ENCODE measurements at places on chromosomes 4 and X. TPM values are rescaled to one million over a fixed set of nuclear protein-coding genes. Genes with fewer than 3 reads are reported as not detected.

GRCh38 chr4:151031831-151032605 is 16.9 kb upstream of the LRBA start:
- no peak for DNase-seq

DNA sequence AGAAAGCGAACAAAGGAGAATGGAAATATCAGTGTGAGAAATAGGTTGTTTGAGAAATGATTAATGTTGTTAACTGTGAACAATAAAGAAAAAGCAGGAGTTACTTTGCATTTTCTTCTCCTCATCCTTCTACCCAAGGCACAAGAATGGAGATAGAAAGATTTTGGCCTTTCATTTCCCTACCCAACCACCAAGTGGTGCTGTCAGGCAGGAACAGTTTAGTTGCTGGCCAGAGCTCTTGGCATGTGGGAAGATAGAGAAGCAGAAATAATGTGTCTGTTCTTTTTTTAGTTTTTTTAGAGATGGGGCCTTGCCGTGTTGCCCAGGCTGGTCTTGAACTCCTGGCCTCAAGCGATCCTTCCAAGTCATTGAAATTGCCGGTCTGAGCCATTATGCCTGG is 12.8 kb downstream of the HOPX start:
- no peak for DNase-seq

TBX22 gene
- total RNA-seq, result 0.18 TPM

GRCh38 chrX:10189317-10190268 is 32.8 kb downstream of the CLCN4 start:
- DNase-seq, result peak; percentile 84

GRCh38 chrX:123153846-123154335 is 30.2 kb upstream of the GRIA3 start:
- DNase-seq, result no peak

DNA sequence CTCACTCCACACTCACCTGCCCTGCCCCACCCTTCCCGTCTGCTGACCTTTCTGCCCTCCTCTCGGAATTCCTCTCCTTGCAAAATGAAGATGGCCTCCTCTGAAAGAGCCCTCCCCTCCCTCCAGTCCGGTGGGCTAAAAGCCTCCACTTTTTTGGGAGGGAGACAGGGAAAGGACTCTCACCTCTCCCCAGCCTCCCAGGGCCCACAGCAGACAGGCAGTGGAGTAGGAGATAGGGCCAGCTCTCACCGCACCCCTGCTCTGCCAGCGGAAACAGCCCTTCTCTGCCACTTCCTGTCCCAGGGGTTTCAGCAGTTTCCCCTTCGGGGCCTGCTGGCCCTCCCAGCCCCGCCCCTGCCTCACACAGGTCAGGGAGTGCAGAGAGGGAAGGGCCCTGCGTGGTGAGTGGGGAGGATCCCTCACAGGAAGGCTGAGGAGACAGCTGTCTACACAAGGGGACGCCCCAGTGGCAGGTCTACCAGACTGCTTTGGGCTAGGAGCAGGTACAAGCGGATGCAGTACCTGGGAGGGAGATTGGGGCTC is 18.2 kb downstream of the ELF4 start:
- DNase-seq, result peak; percentile 70

- DNase-seq, result no peak
Observed at GRCh38 chr4:76235407-76235806, 16.1 kb upstream of the FAM47E start.

DNA sequence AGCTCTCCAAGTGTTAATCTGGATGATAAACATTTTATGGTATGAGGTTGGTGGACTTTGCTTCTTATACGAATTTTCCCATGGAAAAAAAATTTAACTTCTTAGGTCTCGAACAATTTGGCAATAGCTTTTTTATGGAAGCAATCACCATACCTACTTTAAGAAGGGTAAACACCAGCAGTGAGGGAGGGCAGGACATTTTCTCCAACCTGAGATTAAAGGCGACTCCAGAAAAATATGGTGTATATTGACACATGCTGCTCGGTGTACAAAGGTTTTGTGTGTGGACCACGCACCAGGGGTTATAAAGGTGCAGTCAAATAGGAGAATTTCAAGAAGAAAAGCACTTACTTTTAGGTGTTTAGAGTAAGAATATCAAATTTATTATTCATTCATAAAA is 34.2 kb upstream of the SULT1E1 start:
- no peak for DNase-seq

GRCh38 chr4:85431156-85431555 is 43.8 kb upstream of the ARHGAP24 start:
- DNase-seq, result no peak

NWD2 gene
- total RNA-seq, result 0.36 TPM

FAM184B gene
- total RNA-seq, result not detected

NLGN3 gene
- total RNA-seq, result 1.9 TPM

DNA sequence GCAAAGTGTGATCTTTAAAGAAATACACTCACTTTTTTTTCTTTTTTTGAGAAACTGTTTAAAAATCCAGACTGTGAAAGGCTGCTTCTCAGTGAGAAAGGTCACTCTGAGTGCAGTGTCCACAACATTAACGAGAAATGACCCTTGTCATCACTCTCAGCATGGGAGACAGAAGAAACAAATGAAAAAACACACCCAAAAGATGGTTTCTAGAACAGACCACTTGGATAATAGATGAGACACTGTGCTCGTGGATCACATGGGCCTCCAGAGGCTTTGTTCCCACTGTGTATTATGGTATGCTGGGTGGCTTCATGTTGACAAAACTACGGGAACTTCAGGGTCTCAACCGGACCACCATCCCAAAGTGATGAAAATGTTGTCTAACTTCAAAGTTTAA is 64.9 kb downstream of the NEUROG2 start:
- no peak for DNase-seq

DNA sequence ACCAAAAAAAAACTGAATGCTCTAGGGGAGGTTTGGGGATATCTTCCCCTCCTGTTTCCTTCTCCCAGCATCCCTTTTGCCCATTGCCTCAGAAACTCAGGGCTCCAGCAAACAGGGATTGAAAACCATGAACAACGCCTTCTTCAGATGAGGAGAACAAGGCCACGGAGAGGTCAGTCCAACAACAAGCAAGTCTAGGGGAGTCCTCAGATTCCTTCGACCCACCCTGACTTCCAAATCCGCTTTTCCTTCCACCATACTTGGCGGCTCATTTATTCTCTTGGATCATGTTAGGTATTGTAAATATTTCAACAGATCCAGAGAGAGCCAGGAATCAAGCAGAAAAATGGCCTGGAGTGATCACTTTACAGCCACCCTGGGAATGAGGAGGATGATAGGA is 21.9 kb downstream of the REELD1 start:
- no peak for DNase-seq

DNA sequence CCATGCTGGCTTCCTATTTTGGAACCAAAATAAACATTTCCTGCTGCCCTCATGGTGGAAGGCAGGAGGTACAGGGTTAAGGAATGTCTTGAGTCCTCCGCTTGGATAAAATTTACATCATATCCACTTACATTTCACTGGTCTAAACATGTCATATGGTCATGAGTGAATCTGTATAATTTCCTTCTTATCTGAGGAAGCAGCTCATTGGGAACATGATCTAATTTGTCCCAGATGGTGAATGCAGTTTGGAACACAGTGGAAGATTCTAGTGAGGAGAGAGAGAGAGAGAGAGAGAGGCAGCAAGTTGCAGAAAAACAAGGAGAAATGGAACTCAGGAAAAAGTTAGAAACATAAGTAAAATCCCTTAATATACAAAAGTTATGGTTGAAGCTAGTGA is 46.8 kb downstream of the MXRA5 start:
- no peak for DNase-seq

- DNase-seq, result no peak
Observed at GRCh38 chr4:3668825-3669552, 97.2 kb upstream of the ADRA2C start.

DNA sequence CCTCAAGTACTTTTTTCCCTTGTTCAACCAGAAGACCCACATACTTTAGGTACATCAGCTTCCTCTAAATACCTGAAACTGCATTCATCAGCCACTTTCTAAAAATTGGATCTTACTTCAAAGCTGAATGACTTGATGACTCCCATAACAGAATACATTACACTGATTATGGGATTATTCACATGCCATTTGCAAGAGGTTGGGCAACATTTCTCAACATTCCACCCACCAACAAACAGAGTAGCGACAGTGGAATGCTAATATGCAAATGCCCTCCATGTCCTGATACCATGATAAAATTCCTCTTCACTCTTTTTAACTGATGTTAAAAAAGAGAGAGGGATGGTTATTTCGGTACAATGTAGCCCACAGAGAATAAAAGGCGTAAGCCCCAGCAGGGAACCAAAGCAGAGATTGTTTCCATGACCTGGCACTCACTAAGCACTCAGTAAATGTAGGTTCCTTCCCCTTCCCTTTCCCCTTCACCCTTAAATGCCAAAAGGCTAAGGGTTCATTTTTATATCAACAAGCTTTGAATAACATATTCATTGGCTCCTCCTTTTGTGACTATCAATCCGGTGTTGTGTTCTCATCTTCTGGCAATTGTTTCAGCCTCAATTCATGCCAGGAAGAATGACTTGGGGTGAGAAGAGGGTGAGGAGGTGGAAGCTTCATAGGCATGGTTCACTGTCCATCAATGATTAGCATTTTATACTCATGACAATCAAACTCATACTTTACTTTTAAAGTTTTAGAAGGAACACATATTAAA is 317.2 kb downstream of the DHX15 start:
- DNase-seq, result no peak

CLDN2 gene
- total RNA-seq, result not detected

DNA sequence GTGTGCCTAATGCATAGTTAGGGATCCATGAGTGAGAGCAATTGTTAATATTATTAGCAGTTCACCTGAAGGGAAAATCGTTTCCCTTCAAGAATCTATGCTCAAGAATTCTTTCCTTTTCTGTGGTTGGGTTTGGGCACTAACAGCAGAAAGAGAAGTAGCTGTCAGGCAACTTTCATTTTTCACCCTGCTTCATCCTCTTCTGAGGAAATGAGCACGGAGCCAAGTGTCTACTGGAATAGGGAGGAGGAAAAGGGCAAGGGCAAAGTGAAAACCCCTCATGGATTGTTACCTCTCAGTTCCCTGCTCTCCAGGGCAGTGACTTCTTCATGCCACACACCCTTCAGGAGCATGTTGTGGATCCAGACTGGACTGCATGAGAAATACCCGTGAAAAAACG is 2.6 kb upstream of the HPGDS start:
- no peak for DNase-seq

TMEM31 gene
- not detected for total RNA-seq

DNA sequence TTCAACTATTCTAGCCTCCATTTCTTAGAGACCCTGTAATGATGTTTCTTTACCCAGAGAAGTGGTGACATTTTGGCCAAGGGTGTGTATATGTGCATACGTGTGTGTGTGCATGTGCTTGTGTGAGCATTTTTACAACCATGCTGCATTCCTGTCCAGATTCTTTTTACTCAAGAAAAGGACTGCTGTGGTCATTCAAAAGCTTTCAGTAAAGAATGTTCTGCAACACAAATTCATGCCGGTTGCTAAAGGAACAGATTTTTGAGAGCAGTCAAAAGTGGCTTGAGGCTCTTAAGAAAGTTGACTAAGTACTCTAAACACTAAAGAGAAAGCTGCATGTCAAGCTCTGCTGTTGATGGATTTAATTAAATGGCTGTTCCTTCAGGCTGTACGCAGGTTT is 65.0 kb upstream of the FMR1 start:
- no peak for DNase-seq

- DNase-seq, result no peak
Observed at GRCh38 chr4:54540931-54541330, 116.8 kb upstream of the KIT start.

GRCh38 chr4:4268776-4269175 is 20.8 kb upstream of the TMEM128 start:
- no peak for DNase-seq

RBMXL3 gene
- total RNA-seq, result not detected

DNA sequence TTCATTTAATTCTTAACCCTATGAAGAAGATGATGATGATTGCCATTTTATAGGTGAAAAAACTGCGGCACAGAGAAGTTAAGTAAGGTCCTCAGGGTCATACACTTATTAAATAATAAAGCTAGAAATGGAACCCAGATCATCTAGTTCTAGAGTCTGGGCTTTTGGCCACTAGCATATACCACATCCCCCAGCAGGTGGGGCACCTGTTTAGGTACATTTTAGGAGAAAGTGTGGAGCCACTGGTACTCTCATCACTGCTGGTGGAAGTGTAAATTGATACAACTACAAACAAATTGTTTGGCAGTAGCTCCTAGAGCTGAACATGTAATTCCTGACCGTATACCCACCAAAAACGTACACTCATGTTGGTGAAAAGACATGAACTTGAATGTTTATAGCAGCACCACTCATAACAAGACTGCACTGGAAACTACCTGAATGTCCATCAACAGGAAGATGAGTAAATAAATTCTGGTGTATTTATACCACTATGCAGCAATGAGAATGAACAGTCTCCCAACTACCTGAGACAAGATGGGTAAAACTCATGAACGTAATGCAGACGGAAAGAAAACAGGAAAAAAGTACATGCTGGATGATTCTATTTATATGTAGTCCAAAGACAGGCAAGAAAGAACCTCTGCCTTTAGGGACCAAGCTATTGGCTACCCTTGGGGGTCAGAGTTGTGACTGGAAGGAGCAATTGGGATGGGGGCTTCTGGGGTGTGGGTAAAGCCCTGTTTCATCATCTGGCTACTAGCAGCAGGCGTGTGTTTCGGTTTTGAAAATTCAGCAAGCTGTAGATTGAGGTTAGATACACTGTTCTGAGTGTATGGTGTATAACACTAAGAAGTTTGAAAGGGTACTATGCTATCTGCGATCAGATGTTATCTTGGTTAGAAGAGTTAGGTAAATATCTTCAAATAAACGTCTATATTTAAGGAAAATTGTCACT is 72.3 kb upstream of the ADGRG2 start:
- no peak for DNase-seq

DNA sequence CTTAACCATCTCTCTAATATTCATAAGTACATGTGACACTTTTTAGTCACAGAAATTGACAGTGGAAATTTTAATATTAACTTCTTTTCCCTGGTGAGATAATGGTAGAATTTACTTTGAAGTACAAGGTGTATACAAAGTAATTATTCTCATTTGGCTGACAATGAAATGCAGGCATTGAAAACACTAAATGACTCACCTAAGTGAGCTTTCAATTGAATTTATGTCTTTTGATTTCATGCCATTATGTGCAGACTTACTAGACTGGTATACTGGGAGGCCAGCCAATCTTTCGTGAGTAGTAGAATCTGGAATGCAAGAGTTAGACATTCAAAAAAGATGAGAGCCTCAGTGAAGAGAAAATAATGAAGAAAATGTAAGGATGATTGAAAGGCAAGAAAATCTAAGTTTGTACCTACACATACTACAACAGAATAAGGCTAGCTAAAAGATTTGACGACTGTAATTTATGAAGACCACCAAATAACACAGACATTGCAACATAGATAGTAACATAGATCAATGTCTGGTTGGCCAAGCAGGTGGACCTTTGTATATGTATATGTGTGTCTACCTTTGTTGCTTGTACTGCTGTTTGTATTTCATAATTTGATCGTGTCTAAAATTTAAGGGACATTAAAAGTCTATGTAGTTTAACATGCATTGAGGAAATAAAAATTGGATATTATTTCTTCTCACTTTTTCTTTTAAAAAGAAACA is 459.7 kb downstream of the IL15 start:
- DNase-seq, result peak; percentile 53

- no peak for DNase-seq
Observed at GRCh38 chr4:123453061-123453680, 56.6 kb downstream of the SPRY1 start.
